ENCODE measurements at places on chromosomes 13 and 19.

DNA sequence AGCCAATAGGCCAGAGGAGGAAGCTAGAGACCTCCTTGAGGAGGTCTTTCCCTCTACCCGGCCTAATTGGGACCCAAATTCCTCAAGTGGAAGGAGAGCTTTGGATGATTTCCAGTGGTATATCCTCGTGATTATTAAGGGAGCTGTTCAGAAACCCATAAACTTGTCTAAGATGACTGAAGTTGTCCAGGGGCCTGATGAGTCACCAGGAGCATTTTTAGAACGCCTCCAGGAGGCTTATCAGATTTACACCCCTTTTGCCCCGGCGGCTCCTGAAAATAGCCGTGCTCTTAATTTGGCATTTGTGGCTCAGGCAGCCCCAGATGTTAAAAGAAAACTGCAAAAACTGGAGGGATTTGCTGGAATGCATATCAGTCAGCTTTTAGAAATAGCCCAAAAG, 198.1 kb downstream of the ZNF486 start:
- no peak for DNase-seq

DNA sequence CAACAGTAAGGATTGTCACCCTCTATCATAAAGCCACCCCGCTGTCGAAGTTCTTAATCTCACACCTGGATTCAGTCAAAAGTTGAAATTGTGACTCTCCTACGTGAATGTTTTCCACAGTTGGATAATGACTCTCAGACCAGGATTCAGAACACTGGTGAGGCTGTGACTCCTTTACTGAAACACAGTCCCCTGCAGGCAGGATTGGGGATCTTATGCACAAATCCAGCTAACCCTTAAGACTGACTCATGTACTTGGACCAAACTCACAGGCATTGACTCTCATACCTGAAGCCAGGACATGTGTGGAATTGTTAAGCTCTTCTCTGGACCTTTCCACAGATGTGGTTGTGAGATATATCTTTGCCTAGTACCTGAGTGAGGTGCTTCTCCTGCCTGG, 46.8 kb downstream of the ZNF85 start:
- no peak for DNase-seq

- no peak for DNase-seq
These were observed 421.7 kb downstream of the EFNB2 start for GRCh38 chr13:106113796-106114195.

- peak; percentile 12 for DNase-seq
These were observed at the start of gene ARL11 for GRCh38 chr13:49627831-49628652. TSS of gene ARL11 (plus strand) at chr13:49628507. CDS start at chr13:49630448, 1,941 bp downstream.

DNA sequence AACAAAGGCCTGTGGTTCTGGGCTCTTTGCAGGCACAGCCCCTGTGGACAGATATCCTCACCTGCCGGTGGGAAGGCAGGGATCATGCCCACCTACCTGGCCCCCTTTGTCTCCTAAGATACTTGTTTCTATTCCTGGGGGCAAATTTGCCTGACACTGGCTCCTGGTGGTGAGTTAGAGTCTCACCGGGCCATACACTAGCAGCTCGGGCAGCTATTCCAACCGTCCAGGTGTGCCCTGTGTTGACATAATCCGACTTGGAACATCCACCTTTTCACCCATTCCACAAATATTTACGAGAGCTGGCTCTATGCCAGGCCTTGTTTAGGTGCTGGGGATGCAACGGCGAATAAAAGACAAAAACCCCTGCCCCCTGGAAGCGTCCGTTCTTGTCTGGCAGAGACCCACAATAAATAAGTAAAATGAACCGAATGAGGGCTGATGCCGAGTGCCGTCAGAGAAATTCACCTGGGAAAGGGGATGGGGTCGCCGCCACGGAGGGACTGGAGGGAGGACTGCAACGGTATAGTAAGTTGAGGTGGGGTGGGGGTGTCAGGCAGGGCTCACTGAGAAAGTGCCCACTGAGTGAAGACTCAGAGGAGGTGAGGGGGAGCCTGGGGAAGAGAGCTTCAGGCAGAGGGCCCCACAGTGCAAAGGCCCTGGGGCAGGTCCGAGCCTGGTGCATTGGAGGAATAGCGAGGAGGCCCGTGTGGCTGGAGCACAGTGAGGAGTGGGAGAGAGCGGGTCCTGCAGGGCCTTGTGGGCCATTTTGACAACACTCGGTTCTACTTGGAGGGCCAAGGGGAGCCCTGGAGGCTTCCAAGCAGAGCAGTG, 43.2 kb upstream of the RANBP3 start:
- no peak for DNase-seq

DNA sequence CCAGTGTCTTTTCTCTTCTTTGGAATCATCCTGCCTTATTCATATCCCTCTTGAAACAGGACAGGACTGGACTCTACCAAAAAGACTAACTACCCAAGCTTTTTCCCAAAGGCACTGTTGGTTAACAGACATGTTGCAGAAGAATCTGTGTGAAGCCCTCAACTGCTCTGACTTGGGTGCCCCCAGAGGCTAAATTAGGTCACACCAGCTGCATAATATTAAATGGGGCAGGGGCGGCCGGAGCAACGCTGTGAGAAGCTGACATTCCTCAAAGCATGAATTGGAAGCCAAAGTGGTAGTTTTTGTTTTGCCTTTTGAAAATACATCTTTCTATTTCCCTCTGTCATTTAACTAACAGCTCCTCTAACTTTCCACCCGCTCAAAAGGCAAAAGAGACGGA, 185.9 kb downstream of the LHFPL6 start:
- no peak for DNase-seq

- DNase-seq: no peak
These were observed 8.0 kb upstream of the SMARCA4 start for GRCh38 chr19:10952809-10953208.

DNA sequence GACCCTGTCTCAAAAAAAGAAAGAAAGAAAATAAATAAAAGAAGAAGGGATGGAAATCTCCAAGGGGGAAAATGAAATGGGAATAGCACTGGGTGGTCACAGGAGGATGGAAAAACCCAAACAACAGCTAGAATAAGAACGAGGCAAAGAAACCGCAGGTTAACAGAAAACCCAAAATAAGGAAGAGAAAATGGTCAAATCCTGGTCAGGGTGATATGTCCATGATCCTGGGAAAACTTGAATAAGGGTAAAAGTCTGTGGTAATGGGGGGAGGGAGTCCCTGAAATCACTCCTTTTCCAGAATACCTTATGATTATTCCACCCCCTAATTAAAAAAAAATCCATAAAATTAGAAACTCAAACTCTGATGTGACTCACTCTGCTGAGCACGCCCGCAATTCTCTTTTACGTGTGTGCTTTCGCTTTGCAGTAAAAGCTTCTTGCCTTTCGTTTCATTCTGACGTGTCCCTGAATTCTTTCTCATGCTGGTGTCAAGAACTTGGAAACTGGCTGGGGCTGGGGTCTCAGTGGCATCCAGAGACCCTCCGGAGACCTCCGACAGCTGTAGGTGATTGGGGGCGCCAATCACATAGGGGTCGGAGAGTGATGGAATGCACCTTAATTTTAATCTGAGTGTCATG, 4.3 kb upstream of the NAXD start:
- no peak for DNase-seq

DNA sequence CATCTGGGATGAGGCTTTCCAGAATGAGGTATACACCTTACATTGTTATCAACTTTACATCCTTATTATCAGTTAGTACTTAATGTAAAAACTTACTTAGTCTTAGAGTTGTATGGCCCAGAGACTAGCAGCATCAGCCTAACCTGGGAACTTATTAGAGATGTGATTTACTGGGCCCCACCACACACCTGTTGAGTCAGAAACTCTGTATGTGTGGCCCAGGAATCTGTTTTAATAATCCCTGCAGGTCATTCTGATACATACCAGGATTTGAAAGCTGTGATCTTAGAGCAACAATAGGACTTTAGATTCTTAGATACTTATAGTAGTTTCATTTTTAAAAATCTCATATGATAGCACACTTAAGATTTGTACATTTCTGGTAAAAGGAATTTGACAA, 17.4 kb downstream of the FNDC3A start:
- no peak for DNase-seq

DNA sequence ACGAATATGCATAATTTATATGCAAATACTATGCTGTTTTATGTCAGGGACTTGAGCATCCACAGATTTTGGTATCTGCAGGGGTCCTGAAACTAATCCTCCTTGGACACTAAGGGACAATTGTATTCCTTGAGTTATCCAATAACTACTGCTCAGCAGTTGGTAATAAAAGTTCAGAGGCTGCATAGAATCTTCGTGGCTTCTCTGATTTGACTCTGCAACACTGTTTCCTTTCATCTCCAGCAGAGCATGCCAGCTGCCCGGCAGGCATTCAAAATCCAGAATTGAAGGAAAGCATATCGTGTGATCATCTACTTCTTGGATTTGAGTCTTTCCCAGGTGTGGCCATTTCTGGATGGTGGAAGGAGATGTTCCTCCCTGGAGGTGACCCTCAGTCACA, 64.5 kb upstream of the MRI1 start:
- DNase-seq: no peak

DNA sequence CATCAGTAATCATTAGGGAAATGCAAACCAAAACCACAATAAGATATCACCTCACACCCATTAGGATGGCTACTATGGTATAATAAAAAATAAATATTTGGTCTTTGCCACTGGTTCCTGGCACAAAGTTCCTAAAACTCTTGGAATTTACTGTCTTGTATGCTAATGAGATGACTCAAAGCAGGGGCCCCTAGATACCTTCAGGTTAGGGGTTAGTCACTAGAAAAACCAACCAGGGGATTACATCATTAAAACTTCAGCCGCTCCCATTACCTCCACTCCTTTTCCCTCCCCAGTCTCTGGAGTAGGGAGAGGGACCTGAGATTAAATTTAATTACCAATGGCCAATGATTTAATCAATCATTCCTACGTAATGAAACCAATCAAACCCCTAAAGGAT, 49.6 kb downstream of the THSD1 start:
- DNase-seq: no peak

DNA sequence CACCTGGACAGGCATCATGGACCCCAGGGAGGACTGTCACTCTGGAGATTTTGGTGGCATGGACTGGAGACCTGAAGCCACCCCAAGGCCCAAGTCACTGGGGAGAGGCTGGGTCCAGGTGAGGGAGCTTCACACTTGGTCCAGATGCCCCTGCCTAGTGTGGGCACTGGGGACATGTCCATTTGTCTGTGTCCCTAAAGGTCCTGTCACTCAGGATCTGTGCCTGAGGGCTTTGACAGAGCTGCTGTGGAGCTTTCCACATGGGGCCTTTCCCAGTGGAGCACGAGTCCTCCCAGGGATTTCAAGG, 40.5 kb upstream of the CEACAM8 start:
- no peak for DNase-seq

GRCh38 chr13:39603424-39603947, 493 bp upstream of the LHFPL6 start:
- no peak for DNase-seq

- DNase-seq: no peak
These were observed 142.5 kb downstream of the ITGBL1 start for GRCh38 chr13:101594936-101595335.

GRCh38 chr19:16201011-16201391, 3.3 kb downstream of the AP1M1 start:
- DNase-seq: no peak

DNA sequence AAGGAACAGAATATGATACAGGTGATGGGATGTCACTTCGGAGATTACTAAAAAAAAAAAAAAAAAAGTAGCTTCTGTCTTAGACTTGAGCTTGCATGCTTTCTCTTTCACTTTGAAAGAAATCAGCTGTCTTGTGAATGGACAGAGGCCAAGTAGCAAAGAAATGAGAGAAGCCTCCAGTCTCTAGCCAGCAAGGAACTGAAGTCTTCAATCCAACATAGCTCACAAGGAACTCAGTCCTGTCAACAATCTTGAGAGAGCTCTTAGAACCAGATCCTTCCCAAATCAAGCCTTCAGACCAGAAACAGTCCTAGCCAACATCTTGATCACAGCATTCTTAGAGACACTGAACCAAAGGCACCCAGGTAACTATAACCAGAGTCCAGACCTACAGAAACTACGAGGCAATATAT, 7.7 kb downstream of the N4BP2L2 start:
- DNase-seq: no peak

DNA sequence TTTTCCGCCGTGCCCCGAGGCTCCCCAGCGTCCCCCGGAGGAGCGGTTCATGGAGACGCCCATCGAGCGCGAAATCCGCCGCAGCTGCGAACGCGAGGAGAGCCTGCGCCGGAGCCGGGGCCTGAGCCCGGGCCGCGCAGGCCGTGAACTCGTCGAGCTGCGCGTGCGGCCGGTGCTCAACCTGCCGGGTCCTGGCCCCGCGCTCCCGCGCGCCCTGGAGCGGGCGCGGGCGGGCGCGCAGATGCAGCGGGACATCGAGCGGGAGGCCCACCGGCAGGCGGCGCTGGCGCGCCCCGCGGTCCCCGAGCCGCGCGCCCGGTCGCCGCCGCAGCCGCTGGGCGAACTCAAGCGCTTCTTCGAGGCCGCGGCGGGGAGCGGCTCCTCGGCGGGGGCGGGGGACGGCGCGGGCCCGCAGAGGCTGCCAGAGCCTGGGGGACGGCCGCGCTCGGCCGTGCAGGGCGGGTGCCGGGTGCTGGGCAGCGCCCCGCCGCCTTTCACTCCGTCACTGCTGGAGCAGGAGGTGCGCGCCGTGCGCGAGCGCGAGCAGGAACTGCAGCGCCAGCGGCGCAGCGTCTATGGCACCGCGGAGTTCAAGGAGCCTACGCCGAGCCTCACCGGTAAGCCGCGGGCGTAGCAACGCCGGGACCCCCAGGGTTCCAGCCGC, 807 bp downstream of the MISP3 start:
- DNase-seq: peak; percentile 64

GRCh38 chr19:13082192-13083007, 20.3 kb downstream of the LYL1 start:
- DNase-seq: no peak

DNA sequence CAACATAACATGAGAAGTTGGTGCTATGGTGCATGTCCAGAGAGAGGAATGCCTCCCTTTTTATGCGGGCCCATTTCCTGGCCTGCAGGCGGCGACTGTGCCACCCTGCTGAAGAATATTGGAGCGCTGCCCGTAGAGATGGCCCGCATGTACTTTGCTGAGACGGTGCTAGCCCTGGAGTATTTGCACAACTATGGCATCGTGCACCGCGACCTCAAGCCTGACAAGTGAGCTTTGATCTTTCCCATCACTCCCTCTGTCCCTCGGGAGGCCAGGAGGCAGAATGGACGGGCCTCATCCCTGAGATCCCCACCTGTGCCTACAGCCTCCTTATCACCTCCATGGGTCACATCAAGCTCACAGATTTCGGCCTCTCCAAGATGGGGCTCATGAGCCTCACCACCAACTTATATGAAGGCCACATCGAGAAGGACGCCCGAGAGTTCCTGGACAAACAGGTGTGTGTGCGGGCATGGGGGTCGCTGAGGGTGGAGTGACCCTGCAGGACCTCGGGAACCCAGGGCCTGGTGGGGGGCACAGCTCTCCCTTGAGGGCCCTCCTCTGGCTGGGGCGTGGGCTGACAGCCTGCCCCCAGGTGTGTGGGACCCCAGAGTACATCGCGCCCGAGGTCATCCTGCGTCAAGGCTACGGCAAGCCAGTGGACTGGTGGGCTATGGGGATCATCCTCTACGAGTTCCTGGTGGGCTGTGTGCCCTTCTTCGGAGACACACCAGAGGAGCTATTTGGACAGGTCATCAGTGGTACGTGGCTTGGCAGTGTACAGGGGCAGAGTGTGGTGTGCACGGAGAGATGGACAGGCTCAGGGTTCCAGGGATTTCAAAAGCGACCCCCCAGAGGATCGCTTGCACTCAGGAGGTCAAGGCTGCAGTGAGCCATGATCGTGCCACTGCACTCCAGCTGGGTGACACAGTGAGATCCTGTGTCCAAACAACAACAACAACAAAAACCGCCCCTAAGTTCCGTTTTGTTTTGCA, 16.2 kb downstream of the DNASE2 start:
- no peak for DNase-seq

GRCh38 chr13:37681281-37682032, 82.9 kb upstream of the POSTN start:
- DNase-seq: no peak

GRCh38 chr19:611481-611868, 21.8 kb downstream of the HCN2 start:
- DNase-seq: peak; percentile 40
